DND-41 (cell line): ENCODE measurements at places on chromosomes 4 and X.

GRCh38 chr4:109134268-109134667, 168.2 kb downstream of the COL25A1 start:
- no peak for DNase-seq
- H3K27me3 ChIP-seq: no peaks in the 10 kb centered on the region
- H3K4me3 ChIP-seq: no peak overlapping the region
- H3K36me3 ChIP-seq: no peaks in the 10 kb centered on the region

DNA sequence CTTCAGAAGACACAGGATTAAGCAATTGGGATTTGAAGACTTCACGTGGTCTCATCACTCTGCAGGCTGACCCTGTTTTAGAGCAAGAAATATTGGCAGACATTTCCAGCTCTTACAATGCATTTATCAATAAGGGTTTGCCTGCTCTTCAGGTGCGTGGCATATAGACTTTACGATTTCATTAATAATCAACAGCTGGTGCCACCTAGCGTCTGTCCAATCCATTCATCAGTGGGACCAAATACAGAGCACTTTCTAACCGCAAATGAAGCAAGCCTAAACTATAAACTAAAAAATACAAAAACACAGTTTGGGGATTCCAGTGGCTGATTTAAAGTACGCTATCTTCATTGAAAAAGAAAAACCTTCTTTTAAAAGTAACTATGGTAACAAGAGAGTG, 125.4 kb upstream of the DMD start:
- H3K36me3 ChIP-seq: no peaks in the 10 kb centered on the region
- no peak for DNase-seq
- no peak overlapping the region for H3K27ac ChIP-seq

- H3K36me3 ChIP-seq: no peaks in the 10 kb centered on the region
- no peaks in the 10 kb centered on the region for H3K4me1 ChIP-seq
- no peak overlapping the region for H3K27ac ChIP-seq
- no peak for DNase-seq
These were observed 258.4 kb downstream of the PPARGC1A start for GRCh38 chr4:23631255-23631950.

- H3K36me3 ChIP-seq: no peaks in the 10 kb centered on the region
- H3K27me3 ChIP-seq: no peaks in the 10 kb centered on the region
- no peak overlapping the region for H3K27ac ChIP-seq
These were observed 310.3 kb upstream of the PRPS2 start for GRCh38 chrX:12480956-12481355.

GRCh38 chr4:53608649-53609048, 17.4 kb upstream of the LNX1 start:
- H3K4me1 ChIP-seq: no peaks in the 10 kb centered on the region
- H3K36me3 ChIP-seq: no peaks in the 10 kb centered on the region
- H3K4me3 ChIP-seq: no peak overlapping the region
